ENCODE measurements at places on chromosomes 11 and 22. TPM values are rescaled to one million over a fixed set of nuclear protein-coding genes. Genes with fewer than 3 reads are reported as not detected.
A peak's percentile ranks its signal among the peaks of the same experiment; 100 is the strongest.

DNA sequence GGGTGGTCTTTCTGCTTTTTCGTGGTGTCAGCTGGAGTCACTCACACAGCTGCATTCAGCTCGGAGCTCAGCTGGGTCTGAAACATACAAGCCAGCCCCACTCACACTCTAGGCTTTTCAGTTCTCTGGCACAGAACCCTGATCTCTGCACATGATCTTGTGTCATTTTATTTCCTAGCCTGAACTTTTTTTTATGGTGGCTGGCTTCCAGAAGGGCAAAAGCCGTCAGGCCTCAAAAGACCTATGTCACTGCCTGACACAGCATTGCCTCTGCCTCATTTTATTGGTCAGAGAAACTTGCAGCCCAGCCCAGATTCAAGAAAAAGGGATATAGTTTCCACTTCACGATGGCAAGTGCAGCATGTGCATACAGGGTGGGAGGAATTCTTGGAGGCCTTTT is 117.8 kb downstream of the NTM start:
- no peak for DNase-seq

- DNase-seq: no peak
These were observed 28.0 kb downstream of the CHID1 start for GRCh38 chr11:882596-882995.

- DNase-seq: no peak
These were observed 8.0 kb downstream of the VSTM5 start for GRCh38 chr11:93842461-93842860.

The USP2 gene
- 0.27 TPM for total RNA-seq

DNA sequence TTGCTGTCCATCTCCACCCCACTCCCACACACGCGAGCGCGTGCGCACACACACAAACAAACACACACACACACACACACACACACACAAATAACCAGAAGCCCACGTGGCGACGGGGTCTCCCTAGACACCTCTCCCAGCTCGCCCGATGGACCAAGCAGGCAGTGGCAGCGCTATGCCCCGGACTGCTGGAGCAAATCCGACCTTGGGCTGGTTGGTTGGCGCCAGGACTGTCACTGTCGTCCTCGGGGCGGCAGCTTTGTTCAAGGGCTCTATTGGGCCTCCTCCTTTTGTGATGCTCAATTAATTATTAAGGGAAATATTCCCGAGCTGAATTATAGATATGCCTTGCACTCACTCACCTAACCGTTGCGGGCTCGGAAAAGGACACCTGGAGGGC is 1.7 kb upstream of the KCNA4 start:
- DNase-seq: no peak

GRCh38 chr22:46171940-46172339 is 21.6 kb downstream of the PPARA start:
- DNase-seq: peak; percentile 73
